NCI-H1417 (cell line): ENCODE measurements at places on chromosomes 6 and 20.

GRCh38 chr6:115945812-115946211 is 114.9 kb downstream of the FRK start:
- DNase-seq = no peak

GRCh38 chr6:30885481-30885998 is 1.2 kb downstream of the DDR1 start:
- DNase-seq = no peak

GRCh38 chr6:6657085-6657819 is 68.7 kb downstream of the LY86 start:
- DNase-seq = no peak

GRCh38 chr6:143394389-143394788 is 56.1 kb downstream of the ADAT2 start:
- no peak for DNase-seq

DNA sequence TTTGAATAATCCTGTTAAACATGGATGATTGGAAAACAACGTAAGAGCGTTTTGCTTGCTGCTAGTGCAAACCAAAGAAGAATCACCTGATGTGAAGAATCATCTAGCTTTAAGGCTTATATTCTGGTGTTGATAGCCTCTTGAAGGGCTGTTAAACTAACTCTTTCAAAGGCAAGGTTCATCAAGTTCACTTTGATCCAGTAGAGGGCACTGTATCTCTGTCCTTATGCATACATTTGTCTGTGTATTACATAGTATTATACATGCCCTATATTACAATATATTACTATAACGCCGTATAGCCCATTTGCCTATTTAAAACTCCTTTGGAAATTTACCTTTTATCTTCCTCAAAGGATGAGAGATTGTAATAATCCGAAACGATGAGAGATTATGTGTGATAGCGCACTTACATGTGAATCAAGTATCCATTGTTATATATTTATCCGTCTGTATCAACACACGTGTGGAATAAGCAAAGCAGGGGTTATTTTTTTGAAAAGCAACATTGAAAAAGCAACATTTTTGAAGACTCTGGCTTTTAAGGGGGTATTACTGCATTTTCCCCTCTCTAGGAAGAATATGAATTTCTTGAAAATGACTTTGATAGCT is 50.8 kb upstream of the NRN1 start:
- no peak for DNase-seq

DNA sequence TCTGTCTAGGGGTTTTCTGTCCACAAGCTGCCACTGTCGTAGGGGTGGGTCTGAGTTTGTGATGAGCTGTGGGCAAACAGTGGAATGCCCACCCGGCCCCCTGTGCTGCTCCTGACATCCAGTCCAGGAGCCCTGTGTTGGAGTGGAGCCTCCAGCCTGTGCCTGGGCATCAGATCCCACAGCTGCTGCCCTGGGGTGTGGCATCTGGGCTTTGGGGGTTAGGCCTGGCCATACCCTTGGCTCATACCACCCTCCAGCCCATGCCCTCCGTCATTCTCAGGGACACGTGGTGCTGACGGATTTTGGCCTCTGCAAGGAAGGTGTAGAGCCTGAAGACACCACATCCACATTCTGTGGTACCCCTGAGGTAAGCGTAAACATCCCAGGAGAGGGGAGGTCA is 12.9 kb downstream of the SGK2 start:
- no peak for DNase-seq

GRCh38 chr20:22914291-22914690 is 120.8 kb upstream of the SSTR4 start:
- no peak for DNase-seq

GRCh38 chr6:56807989-56808337 is 146.9 kb upstream of the BEND6 start:
- DNase-seq = no peak

- no peak for DNase-seq
Measured at GRCh38 chr6:130425537-130425936, 59.7 kb downstream of the TMEM200A start.

DNA sequence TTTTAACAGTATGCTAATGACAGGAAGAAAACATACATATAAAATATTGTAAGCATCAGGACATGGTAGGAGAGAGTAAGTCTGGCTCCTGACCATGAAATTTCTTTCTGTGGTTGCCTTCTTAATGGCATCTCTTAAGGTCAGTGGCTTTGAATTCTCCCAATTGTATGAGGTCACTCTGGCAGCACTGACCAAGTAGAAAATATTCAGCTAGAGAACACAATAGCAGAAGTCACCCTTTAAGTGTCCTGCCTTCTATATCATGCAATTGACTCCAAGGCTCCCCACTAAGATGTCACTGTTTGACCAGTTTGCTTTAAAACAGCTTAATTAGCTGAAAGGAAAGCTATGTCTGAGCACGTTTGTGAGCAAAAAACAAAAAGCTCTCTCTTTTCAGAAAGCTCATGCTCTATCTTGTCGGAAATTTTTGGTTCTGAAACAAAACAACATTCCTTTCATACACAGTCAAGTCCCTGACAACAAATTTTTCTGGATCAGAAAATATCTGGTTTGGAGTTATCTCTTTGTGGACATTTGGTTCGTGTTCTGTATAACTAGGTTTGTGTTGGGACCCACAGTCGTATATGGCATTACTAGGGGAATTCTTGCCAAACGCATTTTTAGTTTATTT is 120.9 kb upstream of the IFNGR1 start:
- no peak for DNase-seq

GRCh38 chr6:125754566-125754965 is 5.1 kb downstream of the HEY2 start:
- no peak for DNase-seq
